ENCODE measurements at places on chromosomes 7 and 10.

DNA sequence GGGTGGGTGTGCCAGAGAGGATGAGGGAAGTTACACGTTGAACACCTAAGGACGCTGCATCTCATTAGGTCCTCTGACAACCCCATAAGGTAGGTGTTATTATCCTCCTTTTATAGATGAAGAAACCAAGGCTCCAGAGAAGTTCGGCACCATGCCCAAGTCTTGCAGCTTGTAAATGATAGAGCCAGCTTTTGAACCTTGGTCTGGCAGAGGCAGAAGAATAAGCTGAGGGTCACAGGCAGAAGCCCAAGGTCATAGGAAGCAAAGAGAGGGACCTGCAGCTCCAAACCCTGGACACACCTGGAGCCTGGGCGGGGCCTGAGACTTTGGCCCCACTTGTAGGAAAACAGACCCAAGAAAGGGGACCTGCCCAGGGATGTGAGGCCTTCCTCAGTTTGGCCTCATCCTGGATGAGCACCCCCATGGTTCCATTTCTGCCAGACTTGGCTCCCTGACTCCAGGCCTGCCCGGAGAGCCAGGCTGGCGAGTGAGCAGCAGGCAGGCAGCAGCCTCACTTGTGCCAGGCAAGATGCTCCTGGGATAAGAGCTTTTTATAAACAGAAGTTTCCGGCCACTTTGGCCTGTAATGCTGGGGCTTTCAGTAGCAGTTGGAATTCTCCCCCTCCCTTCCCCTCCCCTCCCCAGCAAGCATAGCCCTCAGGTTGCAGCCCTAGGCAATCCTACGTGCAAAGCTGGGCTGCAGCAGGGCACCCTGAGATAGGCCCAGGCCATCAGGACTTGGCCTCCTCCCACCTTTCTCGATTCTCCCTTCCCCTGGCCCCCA lies 2.4 kb downstream of the KCNH2 start:
- no peak for DNase-seq

DNA sequence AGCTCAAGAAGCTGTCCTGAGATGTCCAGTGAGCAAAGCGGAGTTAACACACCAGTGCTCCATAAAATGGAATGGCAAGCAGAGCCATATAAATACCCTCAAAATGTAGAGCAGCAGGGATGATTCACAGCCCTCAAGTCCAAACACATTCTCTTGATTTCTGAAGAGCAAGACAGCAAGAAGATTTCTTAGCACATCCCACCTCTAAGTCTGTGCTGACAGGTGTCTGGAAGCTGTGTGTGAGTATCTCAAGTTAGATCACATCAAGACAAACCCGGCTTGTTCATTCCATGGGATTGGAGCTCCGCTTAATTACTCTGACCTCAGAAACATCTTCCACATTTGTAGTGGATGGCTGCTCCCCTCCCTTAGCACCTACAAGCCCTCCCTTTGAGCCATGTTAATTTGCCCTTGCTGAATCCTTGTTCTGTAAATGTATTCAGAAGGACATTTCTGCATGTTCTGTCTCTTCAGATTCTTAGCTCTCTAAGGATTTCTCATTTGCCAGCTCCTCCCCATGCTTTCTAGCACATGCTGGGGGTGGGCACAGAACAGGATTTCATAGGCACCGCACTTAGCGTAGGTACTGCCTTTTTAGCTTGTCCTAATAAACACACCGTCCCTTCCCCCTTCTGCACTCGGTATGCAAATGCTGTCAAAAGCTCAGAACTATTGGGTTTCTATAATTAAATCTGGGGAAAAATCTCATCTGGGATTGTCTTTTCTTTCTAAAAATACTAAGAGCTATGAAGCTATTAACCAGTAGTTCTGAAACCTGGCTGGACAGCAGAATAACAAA lies 112.7 kb downstream of the CPXM2 start:
- no peak for DNase-seq

DNA sequence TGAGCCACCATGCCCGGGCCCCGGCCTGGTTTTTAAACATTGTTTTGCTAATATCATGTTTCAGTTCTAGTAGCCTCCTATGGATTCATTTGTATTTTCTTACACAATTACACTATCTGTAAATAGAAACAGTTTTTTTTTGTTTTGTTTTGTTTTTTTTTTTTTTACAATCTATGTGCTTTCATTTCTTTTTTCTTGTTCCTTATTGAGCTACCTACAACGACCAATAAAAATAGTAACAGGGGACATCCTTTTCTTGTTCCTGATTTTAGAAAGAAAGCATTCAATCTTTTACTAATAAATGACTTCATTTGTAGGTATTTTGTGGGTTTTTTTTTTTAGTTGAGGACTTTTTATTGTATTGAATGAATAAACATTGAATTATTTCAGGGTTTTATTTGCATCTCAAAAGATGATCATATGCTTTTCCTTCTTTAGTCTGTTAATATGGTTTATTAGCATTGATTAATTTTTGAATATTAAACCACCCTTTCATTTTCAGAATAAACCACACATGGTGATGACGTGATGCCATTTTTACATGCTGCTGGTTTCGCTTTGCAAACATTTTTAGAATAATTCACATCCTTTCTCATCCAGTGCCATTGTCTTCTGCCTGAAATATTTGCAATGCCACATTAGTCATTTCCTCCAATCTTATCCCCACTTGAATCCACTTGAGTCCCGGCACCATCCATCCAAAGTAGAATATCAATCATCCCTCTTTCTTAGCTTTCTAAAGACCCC lies 18.1 kb upstream of the AKR1E2 start:
- DNase-seq: no peak

DNA sequence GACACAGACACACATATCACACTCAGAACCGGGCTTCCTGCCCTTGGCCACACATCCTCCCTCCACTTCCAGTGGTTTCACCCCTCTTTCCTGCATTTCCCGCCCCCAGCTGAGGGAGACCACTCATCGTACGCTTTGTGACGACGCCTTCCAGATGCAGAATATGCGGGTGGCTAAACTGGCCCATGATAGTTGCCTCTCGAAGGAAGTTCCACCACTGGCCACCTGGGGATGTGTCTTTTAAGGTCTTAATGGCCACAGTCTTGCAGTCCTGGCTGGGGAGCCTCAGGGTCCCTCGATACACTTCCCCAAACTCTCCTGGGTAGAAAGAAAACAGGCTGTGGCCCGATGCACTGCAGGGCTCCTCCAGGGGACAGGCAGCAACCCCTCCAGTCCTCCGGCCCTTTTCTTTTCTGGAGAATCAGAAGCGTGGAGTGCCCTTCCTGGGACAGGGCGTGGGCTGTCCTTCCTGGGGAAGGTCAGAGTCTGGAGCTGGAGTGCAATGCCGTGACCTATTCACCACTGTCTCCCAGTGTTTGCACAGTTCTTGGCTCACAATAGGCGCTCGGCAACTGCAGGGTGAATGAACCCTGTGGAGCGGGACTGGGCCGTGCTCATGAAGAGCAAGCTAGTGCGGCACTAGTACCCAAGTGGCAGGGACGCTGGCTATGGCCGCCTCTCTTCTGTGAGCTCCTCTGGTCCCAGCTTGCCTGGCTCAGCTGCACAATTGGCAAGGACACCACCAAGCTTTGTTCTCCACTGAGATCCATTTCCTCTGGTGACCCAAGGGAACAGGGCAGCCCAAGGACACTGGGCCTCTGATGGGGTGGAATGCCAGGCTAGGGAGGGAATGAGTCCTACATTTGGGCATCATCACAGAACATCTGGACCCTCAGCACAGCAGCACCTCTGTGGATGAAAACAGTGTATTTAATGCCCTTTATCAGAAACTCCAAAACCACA lies 13.2 kb downstream of the EPHA1 start:
- DNase-seq: no peak

DNA sequence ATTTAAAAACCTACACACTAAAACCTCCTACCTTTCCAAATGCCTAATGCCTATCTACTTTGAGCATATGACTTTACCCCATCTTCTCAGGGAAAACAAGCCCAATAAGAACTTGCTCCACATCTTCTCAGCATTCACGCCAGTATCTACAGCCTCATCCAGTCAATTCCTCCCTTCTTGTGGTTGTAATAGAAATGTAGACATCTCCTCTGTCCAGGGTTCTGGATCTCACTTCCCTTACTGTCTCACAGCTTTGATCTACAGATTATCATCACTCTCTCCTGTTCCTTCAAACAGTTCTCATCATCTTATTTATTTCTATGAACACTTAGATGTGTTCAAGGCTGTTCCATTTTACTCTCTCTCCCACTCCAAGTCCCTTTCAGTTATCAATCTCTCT lies 70.4 kb upstream of the NOBOX start:
- no peak for DNase-seq

DNA sequence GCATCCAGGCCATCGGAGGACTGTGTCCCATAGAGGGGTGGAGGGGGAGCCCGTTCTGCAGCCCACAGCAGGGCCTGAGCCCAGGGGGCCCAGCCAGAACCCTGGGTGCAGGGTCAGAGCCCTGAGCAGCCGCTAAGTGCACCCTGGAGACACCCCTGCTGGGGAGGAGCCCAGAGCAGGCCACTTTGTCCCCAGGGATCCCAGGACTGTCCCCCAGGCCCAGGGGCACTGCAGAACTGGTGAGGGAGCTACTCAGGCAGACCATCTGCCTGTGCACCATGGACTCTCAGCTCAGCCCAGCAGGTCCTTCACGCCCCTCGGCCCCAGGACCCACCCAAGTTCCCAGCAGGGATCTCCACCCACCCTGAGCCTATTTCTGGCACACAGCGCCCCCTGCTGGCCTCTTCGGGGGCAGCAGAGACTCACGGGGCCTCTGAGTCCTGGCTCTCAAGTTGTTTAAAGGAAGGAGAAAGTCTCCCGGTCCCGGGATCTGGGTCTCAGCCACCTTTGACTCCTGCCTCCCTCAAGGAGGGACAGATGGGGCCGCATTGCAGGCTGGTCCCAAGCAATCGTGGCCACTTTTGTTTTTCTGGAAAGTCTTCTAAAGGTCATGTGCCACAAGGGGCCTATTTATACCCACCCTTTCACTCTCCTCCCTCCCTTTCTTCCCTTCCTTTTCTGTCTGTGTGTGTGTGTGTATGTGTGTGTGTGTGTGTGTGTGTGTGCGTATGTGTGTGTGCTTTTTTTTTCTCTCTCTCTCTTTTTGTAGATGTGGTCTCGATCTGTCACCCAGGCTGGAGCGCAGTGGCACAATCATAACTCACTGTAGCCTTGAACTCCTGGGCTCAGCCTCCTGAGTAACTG lies 90.3 kb downstream of the MYL10 start:
- DNase-seq: no peak

DNA sequence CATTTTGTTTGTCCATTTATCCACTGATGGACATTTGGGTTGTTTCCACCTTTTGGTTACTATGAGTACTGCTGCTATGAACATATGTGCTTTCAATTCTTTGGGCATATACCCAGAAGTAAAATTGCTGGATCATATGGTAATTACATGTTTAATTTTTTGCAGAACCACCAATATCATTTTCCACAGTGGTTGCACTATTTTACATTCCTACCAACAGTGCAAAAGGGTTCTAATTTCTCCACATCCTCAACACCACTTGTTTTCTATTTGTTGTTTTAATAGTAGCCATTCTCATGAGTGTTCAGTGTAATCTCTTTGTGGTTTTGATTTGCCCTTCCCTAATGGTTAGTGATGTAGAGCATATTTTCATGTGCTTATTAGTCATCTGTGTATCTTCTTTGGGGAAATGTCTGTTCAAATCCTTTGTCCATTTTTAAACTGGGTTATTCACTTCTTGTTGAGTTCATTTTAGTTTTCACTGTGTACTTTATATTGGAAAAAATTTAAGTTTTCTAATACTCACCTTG lies 101.9 kb downstream of the HIBADH start:
- no peak for DNase-seq

DNA sequence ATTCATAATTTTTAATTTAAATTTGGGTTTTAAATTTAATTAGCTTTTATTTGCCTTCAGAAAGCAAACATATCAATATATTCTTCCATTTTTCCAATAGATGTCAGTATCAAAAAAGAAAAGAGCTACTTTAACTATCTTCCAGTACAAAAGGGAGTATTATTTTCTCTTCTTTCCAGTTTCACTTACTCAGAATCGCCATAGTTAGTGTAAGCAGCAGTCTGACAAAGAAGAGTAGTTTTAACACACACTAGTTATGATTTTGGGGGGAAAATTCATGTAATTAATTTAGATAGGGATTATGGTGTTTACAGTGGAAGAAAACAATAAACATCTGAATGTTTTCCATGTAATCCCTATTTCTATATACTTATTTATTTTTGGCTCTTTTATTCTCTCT lies 272.6 kb upstream of the DGKB start:
- no peak for DNase-seq

GRCh38 chr7:64314566-64314965 lies 805 bp downstream of the ZNF736 start:
- no peak for DNase-seq

DNA sequence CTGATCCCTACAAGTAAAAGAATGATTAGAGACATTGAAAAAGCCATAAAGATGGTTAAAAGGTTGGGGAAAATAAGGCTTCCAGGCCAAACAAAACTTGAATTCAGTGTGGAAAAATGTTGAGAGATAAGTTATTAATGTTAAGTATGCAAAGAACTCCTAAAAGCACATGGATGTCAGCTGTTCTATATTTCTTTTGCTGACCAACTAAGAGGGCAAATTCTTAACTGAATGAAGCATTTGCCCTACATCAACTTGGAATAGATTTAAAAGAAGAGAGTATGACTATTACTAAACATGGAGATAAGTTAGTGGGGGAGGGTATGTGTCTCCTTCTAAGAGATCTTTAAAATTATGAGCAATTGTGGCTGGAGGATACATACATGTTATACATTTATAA lies 124.8 kb downstream of the KIAA1217 start:
- no peak for DNase-seq

GRCh38 chr7:125254566-125254965 lies 324.9 kb upstream of the POT1 start:
- no peak for DNase-seq

GRCh38 chr7:47570649-47571050 lies 11.3 kb downstream of the TNS3 start:
- no peak for DNase-seq

DNA sequence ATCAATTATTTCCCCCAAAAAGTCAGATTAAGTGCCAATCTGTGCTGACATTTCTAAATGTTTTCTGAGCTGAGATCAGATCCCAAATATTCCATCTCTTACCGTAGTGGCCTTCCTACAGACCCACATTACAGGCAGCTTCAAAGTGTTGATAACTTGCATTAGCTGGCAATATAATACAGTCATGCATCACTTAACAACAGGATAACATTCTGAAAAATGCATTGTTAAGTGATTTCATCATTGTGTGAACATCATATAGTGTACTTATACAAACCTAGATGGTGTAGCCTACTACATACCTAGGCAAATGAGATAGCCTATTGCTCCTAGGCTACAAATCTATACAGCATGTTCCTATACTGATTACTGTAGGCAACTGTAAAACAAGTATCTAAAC lies 22.4 kb downstream of the SLC25A13 start:
- DNase-seq: no peak

DNA sequence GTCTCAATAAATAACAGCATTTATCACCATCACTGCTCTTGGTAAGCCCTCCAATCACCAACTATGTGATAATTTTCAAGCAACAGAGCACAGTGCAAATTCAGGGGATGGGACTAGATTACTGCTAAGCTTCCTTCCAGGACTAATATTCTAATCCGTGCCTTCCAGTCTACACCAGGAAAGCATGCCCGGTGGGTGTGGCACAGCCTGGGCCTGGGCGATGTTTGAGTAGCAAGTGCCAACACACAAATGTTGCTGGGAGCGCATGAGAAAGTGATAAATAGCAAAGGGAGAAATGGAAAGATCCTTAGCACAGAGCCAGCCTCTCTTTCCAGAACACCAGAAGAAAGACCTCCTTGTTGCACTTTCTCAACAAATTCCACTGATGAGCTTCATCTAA lies 13.5 kb upstream of the TM9SF3 start:
- no peak for DNase-seq

GRCh38 chr7:130417213-130417612 lies 23.6 kb downstream of the CEP41 start:
- DNase-seq: no peak

Measured in smooth muscle cell of the brain vasculature (primary cell).